T-helper 9 cell (primary cell): ENCODE measurements at places on chromosomes 5 and 9.

DNA sequence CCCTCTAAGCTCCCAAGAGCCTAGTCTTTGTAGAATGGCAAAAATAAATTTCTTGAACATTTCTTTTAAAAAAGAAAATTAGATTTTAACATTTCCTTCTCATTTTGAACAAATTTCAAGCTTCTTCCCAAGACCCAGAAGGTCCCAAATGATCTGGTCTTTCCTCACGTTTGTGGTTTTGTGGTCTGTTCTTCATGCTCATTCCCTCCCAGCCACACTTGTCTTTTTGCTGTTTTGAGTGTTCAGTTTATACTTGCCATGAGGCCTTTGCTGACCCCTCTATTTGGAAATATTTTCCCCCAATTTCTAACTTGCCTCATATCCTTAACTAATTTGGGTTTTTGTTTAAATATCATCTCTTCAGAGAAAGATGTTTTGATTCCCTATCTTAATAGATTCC, 133.4 kb upstream of the PAPPA start:
- DNase-seq = no peak

GRCh38 chr5:140351609-140352334, 5.4 kb upstream of the HBEGF start:
- DNase-seq = peak; percentile 36

- DNase-seq = no peak
Observed at GRCh38 chr9:111969061-111969460, 72.4 kb downstream of the UGCG start.

DNA sequence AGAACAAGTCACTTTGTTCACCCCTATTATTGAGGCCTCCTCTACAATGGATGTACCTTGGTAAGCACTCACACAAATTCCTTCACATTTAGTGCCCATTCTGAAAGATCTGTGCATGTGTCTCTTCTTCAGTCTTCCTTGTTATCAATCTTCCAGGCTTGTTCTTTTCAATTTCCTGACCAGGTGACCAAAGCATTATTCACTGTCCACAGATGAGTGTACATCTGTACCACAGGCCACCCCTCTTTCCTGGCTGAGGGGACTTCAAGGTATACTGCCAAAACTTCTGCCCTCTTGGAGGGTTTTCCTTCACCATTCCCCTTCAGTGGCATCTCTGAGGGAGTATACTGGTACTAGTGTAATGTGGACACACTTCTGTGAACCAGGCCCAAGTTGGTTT, 25.5 kb upstream of the STOM start:
- DNase-seq = no peak

- DNase-seq = no peak
Observed at GRCh38 chr5:132003170-132003744, 8.2 kb downstream of the ACSL6 start.
